Smooth muscle cell of the brain vasculature (primary cell): ENCODE measurements at places on chromosomes 5 and 9.
A peak's percentile ranks its signal among the peaks of the same experiment; 100 is the strongest.

- DNase-seq, result no peak
These were observed 18.4 kb upstream of the SCGB3A2 start for GRCh38 chr5:147859962-147860640.

DNA sequence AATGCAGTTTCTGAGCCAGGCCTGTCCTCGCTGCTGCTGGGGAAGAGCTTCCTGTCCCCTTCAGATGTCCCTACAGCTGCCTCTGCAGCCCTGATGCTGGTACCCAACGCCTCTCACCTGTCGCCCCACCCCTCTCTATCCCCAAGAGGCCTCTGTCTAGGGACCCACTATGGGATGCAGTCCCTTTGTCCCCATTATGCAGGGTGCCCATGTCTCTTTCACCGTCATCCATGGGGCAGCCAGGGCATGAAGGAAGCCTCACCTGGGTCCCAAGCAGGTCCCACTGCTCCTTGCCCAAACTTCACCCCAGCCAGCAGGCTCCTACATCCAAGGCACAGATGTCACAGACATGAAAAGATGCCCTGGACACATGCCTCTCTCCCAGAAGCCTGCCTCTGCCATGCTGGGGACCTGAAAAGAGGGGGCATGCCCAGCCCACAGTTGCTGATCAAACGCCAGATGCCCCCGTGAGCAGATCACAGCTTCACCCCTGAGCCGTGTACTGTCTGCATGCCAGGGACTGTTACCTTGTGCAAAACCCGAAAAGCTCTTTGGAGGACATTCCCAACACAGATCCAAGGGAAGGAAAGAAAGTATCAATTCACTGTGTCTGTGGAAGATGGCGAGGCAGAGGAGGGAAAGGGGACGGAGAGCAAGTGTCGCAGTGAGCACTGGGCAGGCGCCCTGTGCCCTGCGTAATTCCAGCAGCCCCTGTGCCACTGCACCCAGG, 81.0 kb downstream of the ADAMTS2 start:
- no peak for DNase-seq

DNA sequence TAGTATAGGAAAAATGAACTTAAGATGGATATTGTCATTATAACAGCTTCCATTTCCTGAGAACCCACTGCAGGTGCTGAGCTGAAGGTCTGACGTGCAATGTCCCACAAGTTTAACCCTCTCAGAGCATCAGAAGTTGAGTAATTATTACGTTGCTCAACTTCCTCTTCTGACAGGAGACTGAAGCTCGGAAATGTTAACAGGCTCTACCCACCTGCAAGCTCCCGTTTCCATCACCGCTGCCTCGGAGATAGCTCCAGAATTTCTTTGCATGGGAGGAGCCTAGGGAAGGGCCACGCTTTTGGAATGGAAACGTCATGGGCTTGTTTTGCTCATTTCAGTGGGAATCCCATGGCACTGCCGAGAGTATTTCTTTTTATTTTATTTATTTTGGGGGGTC, 1.0 kb upstream of the NTMT1 start:
- no peak for DNase-seq

GRCh38 chr9:25678147-25678666, at the start of gene TUSC1:
Gene TUSC1, minus strand, starts transcription at chr9:25678444. Its CDS starts 132 bp downstream, at chr9:25678312.
- DNase-seq, result peak; percentile 18

GRCh38 chr9:136522314-136523237, 23.3 kb downstream of the NOTCH1 start:
- DNase-seq, result no peak

DNA sequence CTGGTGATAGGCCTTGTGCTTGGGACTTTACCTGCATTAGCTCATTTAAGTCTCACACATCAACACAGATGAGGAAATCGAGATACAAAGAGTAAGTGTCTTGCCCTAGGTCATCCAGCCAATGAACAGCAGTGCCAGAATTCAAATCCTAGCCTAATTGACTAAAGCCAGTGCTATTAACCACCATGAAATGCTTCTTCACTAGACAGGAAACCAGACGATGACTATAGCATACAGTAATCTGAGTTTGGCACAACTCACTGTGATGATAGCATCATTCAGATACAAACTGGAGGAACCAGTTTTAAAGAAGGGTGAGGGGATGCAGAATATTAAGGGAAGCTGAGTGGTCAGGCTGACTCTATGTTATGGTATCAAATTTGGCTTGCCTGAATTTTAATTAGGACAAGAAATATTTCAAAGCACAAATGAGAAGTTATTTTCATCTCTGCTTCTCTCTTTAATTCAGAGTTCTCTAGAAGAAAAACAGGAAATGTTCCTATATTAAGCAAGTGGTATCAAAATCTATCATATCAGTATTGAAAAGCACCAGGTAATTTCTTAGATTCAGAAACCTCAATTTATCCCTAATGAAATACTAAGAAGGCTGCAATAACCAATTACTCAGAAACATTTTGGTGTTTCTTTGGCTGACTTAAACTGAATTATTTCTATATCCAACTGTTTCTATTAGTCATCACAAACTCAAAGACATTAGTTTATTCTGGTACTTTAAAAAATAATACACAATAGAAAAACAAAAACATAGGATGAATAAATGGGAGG, 147.0 kb upstream of the RASA1 start:
- DNase-seq, result no peak

- no peak for DNase-seq
These were observed 336.8 kb downstream of the SLIT3 start for GRCh38 chr5:168964182-168964581.

GRCh38 chr9:25094518-25094917, 548.8 kb upstream of the IZUMO3 start:
- no peak for DNase-seq

GRCh38 chr9:108224716-108225115, 631.1 kb downstream of the ACTL7B start:
- DNase-seq, result no peak

DNA sequence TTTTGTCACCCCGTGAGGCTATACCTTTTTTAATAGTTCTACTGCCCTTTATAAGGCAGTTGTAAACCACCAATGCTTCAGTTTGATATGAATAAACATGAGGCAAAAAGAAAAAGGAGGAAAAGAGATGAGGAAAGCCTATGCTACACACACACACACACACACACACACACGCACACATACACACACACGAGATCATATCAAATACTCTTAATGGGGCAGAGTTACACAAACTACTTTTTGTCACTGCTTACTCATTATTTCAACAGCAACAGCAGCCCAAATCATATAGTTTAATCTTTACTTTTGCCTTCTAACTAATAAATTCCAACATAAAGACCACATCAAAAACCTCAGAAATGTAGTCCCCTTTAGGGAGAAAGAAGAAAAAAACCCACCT, 116.8 kb upstream of the PAM start:
- DNase-seq, result no peak

DNA sequence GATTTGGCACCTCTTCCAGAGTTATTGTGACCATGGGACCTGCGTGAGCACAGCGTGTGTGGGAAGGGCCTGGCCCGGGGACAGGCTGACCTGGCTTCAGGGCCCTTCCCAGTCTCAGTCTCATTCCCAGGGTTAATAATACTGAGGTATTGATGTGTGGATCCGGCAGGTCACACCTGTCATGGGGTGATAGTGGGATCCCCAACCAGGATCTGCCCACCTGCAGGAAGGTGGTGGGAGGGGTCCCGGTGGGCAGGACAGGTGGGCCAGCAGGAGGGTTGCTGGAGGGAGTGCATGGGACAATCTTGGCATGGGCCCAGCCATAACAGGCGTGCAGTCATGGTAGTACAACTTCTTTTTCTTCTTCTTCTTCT, 55.4 kb downstream of the COL15A1 start:
- no peak for DNase-seq

DNA sequence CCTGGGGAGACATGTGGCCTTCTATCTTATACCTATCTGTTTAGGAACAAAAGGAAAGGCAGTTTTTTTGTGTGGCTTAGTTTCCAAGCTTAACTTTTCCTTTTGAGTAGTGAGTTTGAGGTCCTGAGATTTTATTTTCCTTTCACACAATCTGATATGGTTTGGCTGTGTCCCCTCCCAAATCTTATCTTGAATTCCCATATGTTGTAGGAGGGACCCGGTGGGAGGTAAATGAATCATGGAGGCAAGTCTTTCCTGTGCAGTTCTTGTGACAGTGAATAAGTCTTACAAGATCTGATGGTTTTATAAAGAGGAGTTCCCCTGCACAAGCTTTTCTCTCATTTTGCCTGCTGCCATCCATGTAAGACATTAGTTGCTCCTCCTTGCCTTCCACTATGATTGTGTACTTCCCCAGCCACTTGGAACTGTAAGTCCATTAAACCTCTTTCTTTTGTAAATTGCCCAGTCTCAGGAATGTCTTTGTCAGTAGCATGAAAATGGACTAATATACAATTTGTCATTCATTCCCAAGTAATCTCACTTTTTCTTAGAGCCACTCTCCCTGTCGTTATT, 4.7 kb upstream of the CLTB start:
- DNase-seq, result no peak

DNA sequence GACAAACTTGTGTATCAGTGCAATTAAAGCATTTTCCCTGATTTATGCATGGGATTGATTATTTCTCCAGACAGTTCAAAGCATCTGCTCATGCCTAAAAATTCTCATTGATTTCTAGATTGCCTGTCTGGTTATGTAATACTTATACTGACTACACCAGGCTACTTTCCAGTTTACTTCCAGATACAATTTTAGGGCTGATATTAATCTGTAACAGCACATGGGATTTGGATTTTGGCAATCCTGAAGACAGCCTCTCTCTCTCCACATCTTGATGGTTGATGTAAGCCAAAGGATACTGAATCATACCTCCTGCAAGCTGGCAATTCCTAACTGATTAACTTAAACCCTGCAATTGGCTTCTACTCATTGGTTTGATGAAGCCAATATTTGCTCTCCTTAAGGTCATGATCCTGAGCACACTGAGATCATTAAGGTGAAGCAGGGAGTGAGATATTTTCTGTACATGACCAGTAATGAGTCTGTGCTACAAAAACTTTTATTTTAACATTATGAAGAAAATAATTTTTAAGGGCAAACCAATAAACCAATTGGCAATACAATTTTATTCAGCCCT, 25.7 kb upstream of the FBXL7 start:
- DNase-seq, result no peak

DNA sequence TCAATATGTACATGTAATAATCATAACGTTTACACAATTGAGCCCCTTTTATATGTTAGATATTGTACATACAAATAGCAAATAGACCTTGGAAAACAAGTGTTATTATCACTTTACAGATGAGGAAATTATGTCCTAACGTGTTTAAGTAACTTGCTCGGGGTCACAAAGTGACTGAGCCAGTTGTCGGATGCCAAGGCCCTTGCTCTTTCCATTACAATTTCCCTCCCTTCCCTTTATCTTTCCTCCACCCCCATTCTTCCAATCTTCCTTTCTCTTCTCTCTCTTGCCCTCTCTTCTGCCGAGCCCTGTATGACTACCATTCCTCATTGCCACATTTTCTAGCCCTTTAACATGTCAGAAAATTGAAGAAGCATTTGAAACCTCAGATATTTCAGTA, 34.4 kb upstream of the RAD23B start:
- DNase-seq, result no peak

- no peak for DNase-seq
These were observed 377.1 kb downstream of the SPOCK1 start for GRCh38 chr5:137122075-137122474.

GRCh38 chr5:6378766-6379103, 388 bp upstream of the MED10 start:
- DNase-seq, result no peak

- no peak for DNase-seq
These were observed 263.6 kb upstream of the RASA1 start for GRCh38 chr5:87004101-87004500.
